ENCODE measurements at places on chromosomes 6 and 20.

DNA sequence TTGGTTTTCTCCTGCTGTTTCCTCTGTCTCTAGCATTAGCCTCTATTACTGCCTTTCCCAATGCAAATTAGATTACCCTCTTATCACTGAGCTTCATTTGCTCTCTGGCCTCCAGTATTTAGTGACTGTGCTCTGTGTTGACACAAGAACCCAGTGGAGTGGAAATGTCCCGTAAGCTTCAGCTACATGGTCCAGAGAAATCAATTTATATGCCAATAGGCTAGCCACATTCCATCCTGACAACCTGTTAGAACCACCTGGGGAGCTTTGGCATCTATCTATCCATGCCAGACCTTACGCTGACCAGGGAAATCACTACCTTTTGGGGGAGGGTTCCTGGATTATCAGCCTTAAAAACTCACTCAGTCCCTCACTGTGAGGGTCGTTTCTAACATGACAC lies 459.6 kb downstream of the UTRN start:
- DNase-seq, result no peak

GRCh38 chr6:135286962-135287538 lies 105.9 kb downstream of the MYB start:
- no peak for DNase-seq

- DNase-seq, result peak; percentile 65
Measured at GRCh38 chr6:108526739-108527174, 34.0 kb upstream of the FOXO3 start.

DNA sequence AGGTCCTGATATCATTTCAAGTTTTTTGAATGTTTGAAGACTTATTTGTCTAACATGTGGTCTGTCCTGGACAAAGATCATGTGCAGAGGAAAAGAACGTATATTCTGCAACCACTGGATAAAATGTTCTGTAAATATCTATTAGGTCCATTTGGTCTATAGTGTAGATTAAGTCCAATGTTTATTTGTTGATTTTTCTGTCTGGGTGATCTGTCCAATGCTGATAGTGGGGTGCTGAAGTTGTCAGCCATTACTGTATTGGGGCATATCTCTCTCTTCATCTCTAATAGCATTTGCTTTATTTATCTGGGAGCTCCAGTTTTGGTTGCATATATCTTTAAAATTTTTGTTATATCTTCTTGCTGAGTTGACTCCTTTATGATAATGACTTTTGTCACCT lies 258.4 kb upstream of the CITED2 start:
- no peak for DNase-seq

DNA sequence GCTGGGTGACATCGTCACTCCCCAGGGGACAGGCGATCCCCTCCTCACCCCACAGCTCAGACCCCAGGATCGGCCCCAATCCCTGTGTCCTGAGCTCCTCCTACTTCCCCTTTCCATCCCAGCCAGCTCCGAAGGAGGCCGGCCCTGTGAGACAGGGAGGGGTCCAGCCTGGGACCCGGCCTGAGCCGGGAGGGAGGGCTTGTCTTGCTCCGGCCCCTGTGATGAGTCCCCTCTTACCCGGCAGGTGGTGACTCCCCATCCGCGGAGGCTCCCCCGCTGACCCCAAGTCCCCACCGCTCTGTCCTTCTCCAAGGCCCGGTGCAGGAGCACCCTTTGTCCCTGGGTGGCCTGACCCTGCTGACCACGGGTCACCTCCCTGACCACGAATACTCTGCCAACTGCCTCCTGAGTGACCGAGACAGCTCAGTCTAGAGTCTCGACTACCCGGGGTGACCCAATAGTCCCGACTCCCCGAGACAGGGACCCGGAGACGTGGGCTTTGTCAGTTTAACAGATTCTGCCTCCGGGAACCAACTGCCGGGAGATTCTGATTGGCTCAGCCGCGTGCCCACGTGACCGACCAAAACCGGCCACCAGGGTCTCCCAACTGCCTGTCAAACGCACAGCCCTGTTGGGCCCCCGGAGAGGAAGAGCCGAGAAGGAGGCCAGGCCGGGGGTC lies 187.4 kb upstream of the PROKR2 start:
- peak; percentile 92 for DNase-seq

DNA sequence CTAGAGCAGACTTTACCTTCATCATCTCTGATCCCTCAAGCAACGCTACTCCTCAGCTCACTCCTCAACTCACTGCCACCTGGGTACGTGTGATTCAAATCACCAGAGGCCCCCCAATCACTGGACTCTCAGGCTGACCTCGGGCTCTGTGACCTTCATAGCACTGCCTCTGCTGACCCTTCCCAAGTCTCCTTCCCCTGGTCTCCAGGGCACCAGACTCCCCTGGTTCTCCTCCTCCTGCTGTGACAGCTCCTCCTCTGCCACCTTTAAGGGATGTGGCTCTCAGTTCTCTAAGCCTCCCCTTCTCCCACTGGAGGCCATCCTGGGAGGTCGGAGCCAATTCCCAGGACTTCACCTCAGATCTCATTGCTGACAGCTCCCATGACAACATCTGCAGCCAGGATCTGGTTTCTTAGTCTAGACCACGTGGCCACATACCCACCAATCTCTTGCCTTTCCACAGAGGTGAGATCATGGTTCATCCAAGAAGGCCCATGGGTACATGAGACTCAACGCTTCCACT lies 90.4 kb downstream of the NFATC2 start:
- DNase-seq, result no peak

GRCh38 chr6:170146640-170147039 lies 144.2 kb downstream of the DLL1 start:
- DNase-seq, result no peak

GRCh38 chr6:31400467-31401289 lies 2.7 kb upstream of the MICA start:
- DNase-seq, result peak; percentile 63

DNA sequence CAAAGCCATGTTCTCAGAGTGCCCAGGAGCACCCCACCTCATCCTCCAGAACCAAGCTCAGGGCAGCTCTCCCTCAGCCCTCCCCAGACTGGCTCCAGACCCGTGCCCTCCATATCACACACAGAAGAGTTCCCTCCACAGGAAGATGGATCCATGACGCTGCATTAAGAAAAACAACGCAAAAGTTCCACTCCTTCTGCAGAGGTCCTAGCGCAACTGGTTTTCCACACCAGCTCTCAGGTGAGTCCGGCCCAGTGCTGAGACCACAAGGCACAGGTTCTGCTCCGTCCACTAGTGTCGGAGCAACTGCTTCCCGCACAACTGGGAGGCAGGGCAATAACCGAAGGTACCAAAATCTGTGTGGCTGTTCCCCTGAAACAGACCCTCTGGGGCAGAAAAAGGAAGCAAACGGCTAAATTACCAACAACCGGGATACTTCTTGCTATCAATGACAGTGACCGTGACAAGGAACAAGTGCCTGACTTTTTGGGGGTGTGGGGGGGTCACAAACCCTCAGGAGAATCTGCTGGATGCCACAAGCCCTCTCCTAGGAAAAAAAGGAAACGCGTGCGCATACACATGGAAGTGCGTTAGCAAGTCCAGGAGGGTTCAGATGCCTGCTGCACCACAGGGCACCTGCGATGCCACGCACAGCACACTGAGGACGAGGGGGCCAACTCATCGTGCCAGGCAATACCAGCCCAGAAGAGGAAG lies 49.2 kb downstream of the MYH7B start:
- no peak for DNase-seq

- no peak for DNase-seq
Measured at GRCh38 chr6:152204591-152204990, 397.1 kb downstream of the ESR1 start.

DNA sequence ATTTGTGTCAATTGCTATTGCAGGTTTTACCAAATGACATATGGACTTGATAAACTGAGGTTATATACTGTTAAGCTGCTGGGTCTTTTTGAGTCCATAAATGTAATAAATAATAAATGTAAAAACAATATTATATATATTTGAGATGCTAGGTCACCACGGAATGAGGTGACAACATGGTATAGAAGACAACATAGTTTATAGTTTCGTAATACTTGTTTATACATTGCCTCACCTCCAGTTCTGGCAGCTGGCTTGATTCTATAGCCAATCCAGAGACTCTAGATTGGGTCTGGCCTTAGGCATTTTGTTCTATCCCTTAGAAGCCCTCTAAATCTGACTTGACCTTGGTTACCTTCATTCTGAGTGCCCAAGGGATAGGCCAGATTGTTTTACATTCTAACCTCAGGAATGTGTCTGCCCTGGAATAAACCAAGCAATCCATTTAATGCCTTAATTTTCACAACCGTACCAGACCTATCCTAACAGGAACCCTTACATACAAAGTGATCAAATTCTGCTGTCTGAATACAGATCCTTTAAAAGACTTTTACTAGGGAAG lies 61.5 kb upstream of the STXBP5 start:
- DNase-seq, result no peak

Measured in GM03348 (cell line).